C1 segment of cervical spinal cord (tissue), 14 donors: ENCODE measurements at places on chromosomes 3 and 15.

DNA sequence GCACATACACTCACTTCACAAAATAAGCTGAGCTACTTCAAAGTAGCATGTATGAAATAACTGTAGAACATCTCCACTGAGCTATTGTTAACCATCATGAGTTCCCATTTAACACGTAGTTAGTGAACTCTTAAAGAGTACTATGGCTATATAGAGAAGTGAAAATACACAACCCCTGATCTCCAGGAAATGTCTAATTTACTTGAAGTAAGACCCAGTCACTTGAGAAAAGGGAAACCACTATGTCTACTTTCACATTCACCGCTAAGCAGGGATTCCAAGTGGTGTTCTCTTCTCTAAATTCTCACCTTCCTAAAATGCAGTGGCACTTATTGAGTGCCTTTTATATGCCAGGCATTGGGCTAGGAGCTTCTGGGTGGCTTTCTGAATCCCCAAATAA is 35.0 kb upstream of the COLQ start:
- no peak for DNase-seq

GRCh38 chr3:128052595-128053351 is 536 bp downstream of the SEC61A1 start:
- no peak for DNase-seq

DNA sequence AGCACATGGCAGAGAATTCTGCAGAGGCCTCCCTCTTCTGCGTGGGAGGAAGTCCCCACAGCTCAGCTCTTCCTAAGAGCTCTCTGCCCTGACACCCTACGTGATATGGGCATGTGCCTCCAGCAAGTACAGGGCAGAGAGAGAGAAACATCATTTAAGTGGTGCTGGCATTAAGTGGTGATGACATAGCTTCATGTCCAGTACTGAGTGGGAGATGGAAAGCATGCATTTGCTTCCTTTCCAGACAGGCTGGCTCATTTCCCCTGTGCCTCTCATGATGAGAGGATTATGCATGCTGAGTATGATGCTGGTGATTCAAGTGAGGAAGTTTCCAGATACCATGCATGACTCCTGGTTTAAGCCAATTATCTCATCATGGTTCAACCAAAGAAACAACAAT is 26.9 kb downstream of the BFSP2 start:
- DNase-seq: no peak

GRCh38 chr3:76811418-76811817 is 228.5 kb upstream of the ROBO2 start:
- no peak for DNase-seq

DNA sequence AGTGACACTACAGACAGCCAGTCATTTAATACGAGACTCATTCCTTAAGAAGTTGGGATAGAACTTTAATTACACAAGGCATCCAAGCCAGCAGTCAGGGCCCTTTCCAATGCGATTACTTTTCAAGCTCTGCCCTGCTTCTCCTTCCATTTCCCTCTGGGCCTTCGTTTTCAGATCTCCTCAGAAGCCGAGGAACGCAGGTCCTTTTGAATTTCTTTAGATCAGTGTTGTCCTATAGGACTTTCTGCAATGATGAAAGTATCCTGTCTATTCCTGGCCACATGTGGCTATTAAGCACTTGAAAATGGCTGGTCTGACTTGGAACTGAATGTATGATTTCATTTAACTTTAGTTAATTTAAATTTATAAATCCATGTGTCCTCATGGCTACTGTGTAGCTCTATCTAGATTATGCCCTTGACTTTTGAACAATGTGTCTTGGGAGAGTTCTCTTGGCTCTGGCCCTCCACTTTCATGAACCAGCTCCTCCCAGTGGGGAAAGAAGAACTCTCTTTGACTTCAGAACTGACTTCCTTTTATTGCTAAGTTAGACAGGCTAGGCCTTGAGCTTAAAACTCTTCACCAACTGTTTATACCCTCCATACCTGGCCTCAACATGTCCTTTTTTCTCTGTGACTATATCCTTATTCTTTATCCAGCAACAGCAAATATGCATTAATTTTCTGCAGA is 22.6 kb downstream of the TGFBR2 start:
- no peak for DNase-seq

DNA sequence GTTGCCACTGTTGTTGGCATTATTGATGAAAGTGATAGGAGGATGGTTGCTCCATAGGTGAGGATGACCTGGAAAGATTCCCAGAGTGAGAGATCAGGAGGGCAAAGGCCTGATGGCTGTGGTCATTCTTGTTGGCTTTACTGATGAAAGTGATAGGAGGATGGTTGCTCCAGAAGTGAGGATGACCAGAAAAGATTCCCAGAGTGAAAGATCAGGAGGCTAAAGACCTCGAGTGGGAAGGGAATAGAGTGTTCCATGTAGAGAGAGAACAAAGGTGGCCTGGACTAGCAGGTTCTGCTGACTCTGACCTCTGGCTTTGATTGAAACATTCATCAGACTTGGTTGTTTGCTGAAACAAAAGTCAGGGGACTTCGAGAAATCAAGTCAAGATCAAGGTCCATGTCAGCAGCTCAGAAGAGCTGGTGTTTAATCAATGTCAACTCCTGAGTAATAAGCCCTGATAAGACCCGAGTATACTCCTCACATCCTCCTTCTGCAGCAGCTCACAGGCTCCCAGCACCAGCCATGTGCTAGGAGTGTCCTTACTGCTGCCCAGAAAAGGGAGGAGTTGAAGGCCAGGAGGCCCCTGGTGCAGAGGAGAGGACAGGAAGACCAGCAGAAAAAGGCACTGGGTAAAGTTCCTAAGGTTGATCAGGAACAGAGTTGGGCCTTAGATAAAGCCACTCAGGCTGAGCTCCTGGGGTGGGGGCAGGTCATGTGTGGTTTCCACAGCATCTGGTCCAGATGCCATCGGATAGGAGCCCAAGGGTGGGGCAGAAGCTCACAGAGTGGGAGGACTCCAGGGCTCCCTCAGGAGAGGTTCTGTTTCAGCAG is 19.9 kb downstream of the CYP8B1 start:
- DNase-seq: no peak

GRCh38 chr3:30752970-30753369 is 141.5 kb downstream of the GADL1 start:
- no peak for DNase-seq

- no peak for DNase-seq
Observed at GRCh38 chr15:68553314-68553993, 25.3 kb upstream of the CORO2B start.

DNA sequence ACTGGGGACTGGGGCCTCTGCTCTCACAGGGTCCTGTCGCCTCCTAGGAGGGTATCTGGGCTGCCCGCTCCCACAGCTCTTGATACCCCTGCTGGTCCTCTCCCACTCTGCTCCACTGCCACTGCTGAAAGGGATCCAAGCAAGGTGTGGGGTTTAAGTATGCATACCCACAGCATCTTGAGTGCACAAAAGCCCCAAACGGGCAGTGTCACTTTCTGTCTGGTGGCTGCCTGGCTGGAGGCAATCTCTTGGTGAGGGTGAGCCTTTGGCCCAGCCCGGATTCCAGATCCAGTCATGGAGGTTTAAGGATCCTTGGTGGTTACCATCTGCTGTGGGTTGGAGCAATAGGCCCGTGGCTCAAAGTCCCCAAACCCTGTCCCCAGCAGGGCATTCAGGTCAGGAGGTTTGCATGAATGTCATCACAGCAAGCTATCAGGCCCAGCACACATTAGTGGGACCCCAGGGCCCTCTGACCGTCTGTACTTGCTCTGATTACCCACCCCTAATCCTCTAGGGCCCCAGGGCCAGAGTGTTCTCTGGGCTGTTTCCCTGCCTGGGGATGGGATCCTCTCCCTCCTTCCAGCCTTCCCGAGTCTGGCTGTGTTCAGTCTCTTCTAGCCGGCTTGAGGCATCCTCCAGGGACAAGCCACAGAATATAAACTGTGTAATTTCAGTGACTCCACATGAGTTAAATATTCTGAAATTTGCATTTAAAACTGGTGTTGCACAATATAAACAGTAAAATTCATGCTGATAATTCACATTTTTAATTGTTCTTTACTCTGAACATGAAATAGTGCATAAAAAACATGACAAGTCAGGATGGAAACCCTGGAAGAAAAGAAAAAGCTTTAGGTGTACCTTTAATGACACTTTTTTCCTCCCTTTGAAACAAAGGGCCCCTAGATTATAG is 4.9 kb upstream of the TJP1 start:
- DNase-seq: no peak

GRCh38 chr3:81580355-81580754 is 181.1 kb downstream of the GBE1 start:
- DNase-seq: no peak

DNA sequence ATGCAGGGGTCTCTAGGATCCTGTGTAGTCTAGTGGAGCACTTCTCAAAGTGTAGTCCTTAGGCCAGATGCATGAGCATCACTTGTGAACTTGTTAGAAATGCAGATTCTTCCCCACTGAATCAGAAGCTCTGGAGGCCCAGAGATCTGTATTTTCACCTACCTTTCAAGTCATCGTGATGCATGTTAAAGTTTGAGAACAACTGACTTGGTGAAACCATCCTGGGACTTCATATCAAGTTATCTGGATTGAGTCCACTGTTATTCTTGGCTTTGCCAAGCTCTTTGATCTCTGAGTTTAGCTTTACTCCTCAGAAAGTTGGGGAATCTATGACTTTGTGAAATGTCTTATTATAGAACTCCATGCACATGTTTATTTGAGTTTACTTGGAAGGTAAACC is 78.5 kb downstream of the ARNT2 start:
- DNase-seq: no peak

DNA sequence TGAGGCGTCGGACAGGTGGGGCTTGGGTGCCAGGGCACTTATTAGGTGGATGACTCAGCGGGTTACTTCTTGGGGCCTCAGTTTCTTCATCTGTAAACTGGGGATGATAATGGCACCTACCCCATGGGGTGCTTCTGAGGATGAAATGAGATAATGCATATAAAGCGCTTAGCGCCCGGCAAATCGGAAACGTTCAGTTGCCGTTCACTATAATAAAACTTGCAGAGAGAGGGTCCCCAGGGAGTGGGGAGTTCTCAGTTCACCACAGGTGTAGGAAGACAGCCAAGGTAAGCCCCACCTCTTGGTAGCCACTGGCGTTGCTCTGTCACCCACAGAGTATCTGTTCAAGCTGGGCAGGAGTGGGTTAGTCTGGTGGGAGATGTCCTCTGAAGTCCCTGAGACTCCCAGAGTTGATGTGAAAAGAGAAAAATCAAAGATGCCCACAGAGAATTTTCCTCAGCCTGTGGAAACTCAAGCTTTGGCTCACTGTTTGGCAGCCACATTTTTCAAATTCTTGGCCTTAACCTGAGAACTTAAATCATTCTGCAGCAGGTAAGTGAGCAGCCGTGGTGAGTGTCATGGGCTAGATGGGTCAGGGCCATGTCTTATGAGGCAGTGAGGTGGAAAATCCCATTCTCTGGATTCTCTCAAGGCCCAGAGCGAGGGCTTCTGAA is 221.5 kb upstream of the BHLHE40 start:
- no peak for DNase-seq

DNA sequence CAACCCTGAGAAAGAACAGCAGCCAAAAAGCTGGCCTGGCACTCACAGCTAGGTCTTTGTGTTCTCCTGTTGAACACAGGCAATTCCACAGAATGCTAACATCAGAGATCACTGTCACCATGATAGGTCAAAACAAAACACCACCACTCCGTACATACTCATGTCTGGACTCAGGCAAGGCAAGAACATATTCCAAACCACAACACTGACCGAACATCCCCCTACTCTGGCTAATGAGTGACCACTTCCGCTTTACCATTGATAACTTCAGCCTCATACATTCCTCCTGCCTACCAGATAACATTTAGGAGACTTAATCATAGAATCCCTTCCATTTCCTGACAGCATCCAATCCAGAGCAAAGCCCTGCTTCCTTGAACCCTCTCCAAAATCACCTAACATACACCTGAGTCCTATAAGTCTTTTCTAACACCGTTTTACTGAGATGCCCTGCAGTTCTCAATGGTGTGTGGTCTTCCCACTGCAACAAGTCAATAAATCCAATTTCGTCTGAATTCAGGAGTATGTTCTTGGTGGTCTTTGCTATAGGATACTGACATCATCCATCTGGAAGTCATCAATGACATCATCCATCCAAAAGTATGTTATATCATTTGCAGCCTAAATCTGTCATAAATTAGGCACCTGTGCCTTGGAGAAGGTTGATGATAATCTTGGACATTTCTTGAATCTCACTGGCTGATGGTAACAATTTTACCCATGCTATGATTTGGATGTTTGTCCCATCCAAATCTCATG is 23.7 kb downstream of the RIOX2 start:
- DNase-seq: no peak

- DNase-seq: no peak
Observed at GRCh38 chr15:38005953-38006808, 71.7 kb downstream of the TMCO5A start.

GRCh38 chr3:141276398-141276797 is 44.8 kb downstream of the PXYLP1 start:
- no peak for DNase-seq

DNA sequence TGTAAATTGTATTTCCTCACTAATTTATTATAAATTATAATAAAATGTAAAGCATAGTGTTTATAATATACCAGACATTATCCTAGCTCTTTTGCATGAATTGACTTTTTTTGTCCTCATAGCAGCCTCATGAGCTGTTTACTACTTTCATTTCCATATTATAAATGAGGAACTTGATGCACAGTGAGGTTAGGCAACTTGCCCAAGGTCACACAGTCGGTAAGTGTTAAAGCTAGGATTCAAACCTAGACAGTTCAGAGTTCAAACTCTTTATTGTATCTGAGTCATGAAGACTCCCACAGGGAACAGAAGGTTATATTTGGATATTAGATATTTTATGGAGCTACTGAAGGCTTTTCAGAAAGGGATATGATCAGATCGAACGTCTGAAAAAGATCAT is 322.2 kb upstream of the SATB1 start:
- DNase-seq: no peak

- DNase-seq: no peak
Observed at GRCh38 chr3:58639001-58639400, 27.6 kb downstream of the FAM3D start.

GRCh38 chr15:58224068-58224467 is 85.9 kb downstream of the AQP9 start:
- no peak for DNase-seq

GRCh38 chr3:197125636-197126035 is 96.0 kb upstream of the MELTF start:
- DNase-seq: no peak

DNA sequence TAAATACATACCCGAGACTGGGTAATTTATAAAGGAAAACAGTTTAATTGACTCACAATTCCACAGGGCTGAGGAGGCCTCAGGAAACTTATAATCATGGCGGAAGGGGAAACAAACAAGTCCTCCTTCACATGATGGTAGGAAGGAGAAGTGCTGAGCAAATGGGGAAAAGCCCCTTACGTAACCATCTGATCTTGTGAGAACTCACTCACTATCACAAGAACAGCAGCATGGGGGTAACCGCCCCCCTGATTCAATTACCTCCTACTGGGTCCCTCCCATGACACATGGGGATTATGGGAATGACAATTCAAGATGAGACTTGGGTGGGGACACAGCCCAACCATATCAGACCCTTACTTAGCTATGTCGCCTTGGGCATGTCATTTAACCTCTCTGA is 27.7 kb downstream of the SCG3 start:
- DNase-seq: no peak

- DNase-seq: no peak
Observed at GRCh38 chr3:139109271-139109670, 64.6 kb upstream of the PRR23C start.
